Activated B cell treated with CpG ODN at 0.5 μM for 24 hours (primary cell): ENCODE measurements at places on chromosomes 1 and 21. TPM values are rescaled to one million over a fixed set of nuclear protein-coding genes. Genes with fewer than 3 reads are reported as not detected.

DNA sequence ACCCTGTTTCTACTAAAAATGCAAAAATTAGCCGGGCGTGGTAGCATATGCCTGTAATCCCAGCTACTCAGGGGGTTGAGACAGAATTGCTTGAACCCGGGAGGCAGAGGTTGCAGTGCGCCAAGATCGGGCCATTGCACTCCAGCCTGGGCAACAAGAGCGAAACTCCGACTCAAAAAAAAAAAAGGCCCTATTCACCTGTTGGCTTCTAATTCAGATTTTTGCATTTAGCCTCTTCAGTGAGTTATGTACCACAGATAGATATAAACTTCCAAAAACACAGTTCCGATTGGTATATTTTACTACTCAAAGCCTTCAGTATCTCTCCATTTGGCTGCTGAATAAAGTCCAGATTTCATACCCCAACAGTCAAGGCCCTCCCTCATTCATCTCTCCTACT, 42.7 kb downstream of the POU2F1 start:
- no peaks in the 10 kb centered on the region for H3K27me3 ChIP-seq
- H3K4me3 ChIP-seq = no peak overlapping the region
- H3K4me1 ChIP-seq = peaks cover 11% of the 10 kb centered on the region
- no peak for DNase-seq

OR2L13 gene
- total RNA-seq = not detected in 2 replicates

- peaks cover 25% of the 10 kb centered on the region for H3K4me1 ChIP-seq
- no peak overlapping the region for H3K27ac ChIP-seq
- peaks cover 33% of the 10 kb centered on the region for H3K36me3 ChIP-seq
- H3K27me3 ChIP-seq = no peaks in the 10 kb centered on the region
- no peak overlapping the region for H3K4me3 ChIP-seq
Observed at GRCh38 chr1:16246961-16247360, 10.0 kb upstream of the CPLANE2 start.

DNA sequence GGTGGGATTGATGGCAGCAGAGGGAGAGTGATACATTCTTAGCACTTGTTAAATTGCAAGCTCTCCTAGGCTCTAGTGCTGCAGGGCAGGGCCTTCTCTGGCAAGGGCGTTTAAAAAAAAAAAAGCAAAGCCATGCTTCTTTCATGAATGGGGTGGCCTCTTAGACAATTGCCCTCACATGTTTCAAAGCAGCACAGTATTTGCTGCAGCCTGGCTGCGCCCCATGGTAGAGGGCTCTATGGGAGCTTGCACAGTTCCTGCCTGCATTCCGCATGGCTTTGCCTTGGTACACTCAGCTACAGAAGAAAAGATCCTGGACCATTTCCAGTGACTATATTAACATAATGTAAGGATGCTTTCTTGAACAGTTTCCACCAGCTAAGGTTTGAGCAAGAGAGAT, 267.2 kb downstream of the ZNF648 start:
- H3K4me1 ChIP-seq = no peaks in the 10 kb centered on the region
- no peaks in the 10 kb centered on the region for H3K27me3 ChIP-seq
- no peak overlapping the region for H3K4me3 ChIP-seq
- H3K36me3 ChIP-seq = no peaks in the 10 kb centered on the region
